AG09319 (cell line): ENCODE measurements at places on chromosomes 6 and 20.
A peak's percentile ranks its signal among the peaks of the same experiment; 100 is the strongest.

DNA sequence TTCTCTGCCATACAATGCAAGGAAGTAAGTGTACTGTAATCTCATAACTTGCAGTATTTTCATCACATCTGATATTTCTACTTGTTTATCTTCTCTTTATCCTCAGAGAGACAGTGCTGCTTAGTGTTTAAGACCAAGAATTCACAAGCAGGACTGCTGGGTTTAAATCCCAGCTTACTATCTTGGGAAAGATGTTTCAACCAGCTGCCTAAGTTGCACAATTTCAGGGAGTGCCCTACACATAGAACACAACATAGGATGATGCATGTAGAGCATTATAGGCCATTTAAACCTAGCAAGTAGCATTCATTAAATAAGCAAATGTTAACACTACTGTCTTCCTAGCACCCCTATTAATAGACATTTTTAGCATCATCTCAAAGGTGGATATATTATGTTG, 205.2 kb upstream of the CEP162 start:
- DNase-seq: no peak

DNA sequence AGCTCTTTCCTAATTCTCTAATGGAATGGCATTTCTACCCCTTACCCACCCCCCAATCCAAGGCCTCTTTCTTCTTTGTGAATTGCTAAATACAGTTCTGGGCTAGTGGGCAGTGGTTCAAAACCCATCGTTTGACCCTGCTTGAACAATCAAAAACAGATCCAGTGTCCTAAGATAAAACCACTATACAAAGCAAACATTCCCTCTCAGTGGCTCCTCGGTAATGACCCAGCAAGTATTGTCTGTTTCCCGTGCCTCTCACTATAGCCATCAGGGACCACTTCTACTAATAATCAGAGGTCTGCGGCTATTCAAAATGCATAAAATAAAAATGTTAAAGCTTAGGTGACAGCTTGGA, 143.5 kb upstream of the AKAP12 start:
- peak; percentile 47 for DNase-seq

DNA sequence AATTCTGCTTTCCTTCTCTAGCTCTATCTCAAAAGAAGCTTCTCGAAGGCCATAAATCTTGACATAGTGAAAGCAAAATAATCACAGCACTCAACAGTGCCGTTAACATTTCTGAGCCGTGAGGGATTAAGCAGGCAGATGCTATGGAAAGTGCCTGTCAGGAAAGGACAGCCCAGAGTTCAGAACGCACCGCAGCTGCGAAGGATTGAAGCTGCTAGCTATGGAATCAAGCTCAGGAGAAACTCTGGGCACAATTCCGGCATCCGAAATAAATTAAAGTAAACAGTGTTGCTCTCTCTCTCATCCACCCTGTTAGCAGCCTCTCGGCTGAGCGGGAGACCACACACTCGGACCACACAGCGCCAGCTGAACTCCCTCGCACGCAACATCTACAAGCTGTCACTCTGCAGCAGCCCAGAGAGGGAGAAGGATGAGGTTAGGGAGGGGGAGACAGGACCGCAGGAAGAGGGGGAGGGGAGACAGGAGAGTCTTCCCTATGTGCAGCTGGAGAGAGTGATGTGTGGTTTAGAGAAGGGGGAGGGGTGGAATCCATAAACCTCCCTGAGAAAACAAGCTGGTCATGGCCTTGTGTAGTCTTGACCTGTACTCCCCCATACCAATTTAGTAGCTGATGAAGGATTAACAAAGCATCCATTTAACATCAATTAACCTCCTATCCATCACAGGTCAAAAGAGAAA, 9.0 kb downstream of the EXOC2 start:
- peak; percentile 65 for DNase-seq

- DNase-seq: no peak
Observed at GRCh38 chr6:133590196-133590595, 298.7 kb upstream of the TCF21 start.

DNA sequence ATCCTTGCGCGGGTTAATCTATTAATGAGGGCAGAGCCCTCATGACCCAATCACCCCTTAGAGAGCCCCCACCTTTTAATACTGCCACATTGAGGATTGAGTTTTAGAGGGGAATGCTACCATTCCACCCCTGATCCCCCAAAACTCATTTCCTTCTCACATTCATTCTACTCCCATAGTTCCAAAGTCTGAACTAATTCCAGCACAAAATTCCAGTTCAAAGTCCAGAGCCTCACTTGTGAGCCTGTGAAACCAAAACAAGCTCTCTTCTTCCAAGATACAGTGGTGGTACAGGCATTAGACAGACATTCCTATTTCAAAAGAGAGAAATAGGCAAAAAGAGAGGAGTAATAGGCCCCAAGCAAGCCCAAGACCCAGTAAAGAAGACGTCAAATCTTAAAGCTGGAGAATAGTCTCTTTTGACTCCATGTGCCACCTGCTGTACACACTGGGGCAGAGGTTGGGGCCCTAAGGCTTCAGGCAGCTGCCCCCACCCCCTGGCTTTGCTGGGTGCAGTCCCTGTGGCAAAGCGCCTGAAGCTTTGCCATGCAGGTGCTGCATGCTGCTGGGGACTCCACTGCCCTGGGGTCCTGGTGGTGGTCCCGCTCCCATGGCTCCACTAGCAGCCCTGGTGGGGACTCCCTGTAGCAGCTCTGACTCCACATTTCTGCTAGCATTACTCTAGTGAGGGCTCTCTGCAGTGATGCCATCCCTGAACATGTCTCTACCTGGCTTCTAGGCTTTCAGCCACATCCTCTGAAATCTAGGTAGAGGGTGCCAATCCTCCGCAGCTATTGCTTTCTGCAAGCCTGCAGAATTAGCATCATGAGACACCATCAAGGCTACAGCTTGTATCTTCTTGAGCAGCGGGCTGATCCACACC, 41.3 kb downstream of the RSPH3 start:
- no peak for DNase-seq

DNA sequence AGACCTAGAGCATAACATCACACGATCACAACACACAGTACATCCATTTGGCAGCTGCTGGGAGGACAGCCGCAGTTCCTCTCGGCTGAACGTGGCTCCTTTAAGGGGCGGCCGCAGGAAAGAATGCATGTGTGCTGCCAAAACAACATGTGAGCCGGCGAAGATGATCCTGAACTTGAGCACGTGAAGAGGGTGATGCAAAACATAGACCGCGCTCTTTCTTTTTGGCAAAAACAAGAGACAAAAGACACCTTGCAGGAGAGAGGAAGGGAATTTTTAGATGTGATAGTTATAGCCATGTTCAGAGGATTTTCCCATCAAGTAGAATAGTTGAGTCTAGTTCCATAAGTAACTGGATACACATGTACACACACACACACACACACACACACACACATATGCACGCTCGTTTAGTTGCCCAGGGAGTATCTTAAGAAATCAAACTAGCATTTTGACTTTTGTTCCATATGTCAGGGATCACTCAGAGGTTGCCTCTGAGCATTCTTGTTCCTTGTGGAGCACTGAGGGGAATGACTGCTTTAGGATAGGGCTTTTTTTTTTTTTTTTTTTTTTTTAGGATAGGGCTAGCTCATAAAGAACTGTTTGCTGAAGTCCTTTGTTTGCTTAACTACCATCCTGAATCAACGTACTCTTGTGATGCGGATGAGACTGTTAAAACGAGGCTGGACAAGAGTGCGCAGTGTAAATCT, 21.7 kb upstream of the RANBP9 start:
- DNase-seq: peak; percentile 77

- DNase-seq: no peak
Observed at GRCh38 chr6:7106752-7107577, 796 bp upstream of the RREB1 start.

DNA sequence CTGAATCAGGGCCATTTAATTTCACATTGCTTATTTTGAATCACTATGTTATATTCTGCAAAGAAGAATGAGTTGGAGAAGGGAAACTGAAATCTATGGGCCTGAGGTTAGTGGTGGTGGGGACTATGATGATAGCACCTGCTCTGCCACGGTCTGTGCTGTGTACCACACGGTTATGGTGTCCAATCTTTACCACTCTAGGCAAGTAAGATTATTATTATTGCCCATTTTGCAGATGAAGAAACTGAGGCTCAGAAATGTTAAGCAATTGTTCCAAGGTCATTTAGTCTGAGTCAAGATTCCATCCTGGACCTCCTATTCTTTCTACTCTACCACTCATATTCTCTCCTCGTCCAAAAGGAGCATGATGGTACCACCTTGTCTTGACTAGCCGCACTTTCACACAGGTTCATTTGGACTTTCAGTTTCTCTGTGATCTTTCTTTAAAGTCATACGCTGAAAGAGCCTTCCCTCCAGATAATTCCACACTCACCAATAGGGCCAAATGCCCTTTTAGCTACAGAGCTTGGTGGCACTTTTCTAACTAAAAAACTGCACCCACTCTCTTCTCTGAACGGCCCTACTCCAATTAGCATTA, 56.2 kb downstream of the GFOD1 start:
- DNase-seq: no peak
